ENCODE measurements at places on chromosomes 16 and 17.
A peak's percentile ranks its signal among the peaks of the same experiment; 100 is the strongest.

- DNase-seq, result no peak
Observed at GRCh38 chr16:12818326-12818725, 14.6 kb upstream of the CPPED1 start.

DNA sequence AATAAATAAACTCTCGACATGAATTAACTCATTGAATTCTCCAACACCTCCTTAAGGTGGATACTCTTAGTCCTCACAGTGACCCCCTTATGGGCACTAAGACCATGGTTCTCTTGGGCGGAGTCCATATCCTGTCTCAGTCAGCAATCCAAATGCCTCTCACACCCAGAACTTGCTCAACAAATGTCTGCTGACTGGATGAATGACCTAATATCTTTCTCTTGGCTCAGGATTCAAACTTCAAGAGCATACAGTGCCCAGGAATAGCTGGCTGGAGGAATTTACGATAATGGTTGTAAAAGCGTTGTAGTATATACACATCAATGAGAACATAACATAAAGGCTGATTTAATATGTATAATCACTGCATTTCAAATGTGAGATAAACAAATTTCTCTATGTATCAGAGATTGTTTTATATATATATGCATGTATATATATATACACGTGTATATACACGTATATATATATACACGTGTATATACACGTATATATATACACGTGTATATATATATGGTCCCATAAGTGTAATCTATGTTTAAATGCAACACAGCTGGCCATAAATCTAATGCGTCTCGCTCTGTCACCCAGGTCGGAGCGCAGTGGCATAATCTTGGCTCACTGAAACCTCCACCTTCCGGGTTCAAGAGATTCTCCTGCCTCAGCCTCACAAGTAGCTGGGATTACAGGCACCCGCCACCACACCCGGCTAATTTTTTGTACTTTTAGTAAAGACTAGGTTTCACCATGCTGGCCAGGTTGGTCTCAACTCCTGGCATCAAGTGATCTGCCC is 6.5 kb upstream of the UBB start:
- no peak for DNase-seq

- peak; percentile 53 for DNase-seq
Observed at GRCh38 chr17:78865682-78866390, 25.2 kb upstream of the USP36 start.

- no peak for DNase-seq
Observed at GRCh38 chr16:81499576-81500380, 55.2 kb downstream of the CMIP start.

DNA sequence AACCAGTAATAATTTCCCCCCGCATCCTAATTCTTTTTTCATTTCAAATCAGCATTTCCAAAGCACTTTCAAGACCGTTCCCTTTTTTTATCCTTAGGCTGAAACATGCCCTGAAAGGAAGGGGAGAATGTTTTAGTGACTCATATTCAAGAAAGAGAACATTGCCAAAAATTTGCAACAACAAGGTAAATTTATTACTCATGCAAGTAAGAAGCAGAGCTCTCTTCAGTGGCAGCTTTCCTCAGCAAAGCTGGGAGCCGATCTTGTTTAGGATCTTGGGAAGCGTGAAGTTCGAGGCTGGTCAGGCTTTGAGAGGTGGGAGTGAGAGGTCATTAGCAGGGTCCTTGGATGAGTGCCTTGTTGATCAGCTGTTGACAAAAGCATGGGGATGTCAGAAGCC is 129.5 kb downstream of the PRKCA start:
- DNase-seq, result no peak

DNA sequence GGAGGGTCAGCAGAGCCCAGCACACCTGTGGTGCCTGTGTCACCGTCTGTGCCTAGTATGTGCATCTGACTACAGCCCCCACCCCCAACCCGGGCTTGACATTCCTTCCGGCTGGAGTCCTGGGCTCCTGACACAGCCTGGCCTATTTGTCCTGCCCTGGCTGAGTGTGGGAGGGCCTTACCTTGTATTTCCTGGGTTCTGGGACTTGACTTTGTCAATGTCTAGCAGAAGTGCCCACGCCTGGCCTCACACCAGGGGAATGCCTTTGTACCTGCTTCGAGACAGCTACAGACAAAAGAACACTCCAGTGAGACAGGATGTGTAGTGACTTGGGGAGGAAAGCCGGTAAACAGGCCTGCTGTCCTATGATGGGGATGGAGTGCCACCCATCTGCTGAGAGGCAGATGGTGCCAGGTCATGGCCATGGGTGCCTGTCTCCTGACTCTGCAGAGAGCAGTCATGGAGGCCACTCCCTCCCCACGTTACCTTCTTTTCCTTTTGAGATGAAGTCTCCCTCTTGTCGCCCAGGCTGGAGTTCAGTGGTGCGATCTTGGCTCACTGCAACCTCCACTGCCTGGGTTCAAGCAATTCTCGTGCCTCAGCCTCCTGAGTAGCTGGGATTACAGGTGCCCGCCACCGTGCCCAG is 42.8 kb downstream of the TNFRSF13B start:
- no peak for DNase-seq

GRCh38 chr17:66169839-66170238 is 22.1 kb downstream of the CEP112 start:
- DNase-seq, result no peak

Measured in activated CD4-positive, alpha-beta T cell treated with anti-CD3 and anti-CD28 coated beads, Interleukin-2, amount 50 U/mL, for 4 hours (primary cell).